Stimulated activated CD8-positive, alpha-beta memory T cell treated with anti-CD3 and anti-CD28 coated beads, Interleukin-2, amount 100 ng/mL, for 1 hour (primary cell): ENCODE measurements at places on chromosomes 16 and 17.

GRCh38 chr17:48247038-48247437, 139.5 kb downstream of the SNX11 start:
- DNase-seq: no peak

GRCh38 chr17:11705111-11705510, 106.8 kb downstream of the DNAH9 start:
- DNase-seq: no peak

DNA sequence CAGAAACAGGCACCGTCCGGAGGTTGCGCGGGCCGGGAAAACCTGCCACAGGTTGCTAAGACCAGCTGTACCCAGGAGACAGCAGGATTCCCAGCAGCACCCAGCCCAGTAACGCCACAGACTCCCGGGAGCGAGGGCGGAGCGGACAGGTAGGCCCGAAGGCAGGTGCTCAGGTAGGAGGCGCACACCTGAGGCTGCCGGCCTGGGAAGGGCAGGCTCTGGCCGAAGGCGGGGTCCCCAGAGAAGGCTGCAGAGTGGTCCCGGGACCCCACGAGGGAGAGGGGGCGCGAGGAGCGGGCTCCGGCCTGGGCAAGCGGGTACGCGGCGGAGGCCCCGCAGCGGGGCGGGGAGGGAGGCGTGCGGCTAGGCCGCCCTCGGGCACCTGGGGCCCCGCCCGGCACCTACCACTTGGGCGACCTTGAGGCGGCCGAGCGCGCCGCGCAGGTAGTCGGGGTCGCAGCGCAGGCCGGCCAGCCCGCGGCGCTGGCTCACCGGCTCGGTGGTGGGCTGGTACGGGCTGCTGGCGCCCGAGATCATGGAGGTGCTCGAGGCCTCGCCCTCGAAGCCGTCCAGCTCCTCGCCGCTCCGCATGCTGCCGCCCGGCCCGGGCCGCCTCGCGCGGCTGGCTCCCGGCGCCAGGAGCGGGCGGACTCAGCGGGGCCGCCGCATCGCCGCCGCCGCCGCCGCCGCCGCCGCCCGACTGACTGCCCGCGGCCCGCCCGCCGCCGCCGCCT, 441 bp downstream of the CMTM4 start:
- no peak for DNase-seq

- DNase-seq: no peak
These were observed 125.5 kb upstream of the CACNG3 start for GRCh38 chr16:24130494-24131085.

GRCh38 chr16:65118871-65119270, 3.0 kb downstream of the CDH11 start:
- no peak for DNase-seq

- no peak for DNase-seq
These were observed 55.0 kb upstream of the ZNF469 start for GRCh38 chr16:88327561-88328312.

DNA sequence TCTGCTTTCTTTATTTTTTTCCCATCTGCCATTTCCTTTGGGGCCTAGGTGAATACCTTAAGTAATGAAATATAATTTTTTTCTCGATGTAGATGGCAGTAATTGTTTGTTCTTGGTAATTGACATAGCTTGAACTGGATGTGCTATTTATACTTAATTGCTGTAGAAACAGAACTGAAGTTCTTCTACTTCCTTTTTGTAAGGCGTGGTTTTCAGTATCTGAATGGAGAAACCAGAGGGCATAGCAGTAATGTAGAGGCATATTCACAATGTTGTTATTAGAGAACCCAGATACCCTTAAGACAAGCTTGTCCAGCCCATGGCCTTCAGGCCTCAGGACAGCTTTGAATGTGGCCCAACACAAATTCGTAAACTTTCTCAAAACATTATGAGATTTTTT, 16.4 kb downstream of the ATP6V0A1 start:
- no peak for DNase-seq

- DNase-seq: no peak
These were observed 12.8 kb downstream of the SMIM5 start for GRCh38 chr17:75645889-75646637.

DNA sequence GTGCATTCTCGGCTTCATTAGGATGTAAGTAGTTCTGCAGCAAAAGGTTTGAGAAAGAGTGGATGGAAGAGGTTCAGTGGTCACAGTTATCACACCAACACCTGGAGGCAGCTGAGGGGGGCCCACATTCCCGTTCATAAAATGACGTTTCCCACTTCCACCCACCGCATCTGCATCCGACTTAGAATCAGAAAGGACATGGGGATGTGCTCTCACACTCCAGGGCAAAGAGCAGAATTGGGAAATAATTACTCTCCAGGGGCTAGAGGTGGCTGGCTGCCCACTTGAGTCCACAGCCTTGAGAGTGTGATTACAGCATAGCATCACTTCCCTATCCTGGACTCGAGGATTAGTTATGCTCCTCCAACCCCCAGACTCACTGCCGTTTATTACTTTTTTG, 122.0 kb downstream of the CPPED1 start:
- DNase-seq: no peak

DNA sequence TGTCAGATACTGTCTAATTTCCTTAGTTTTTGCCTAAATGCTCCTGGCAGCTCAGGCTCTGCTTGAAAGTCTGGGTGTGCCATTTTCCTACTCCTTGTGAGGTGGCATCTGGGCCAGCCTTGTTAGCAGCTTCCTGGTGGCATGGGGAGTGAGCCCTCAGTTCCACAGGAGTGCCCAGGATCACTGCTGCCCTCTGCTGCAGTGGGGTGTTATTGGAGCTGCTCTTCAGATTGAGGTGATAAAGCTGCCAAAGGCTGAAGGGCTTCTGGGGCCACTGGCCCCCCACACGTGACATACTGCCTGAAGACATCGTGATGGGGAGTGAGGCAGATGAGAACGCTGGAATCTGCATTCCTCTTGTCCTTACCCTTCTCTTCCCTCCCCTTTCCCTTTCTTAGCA, 27.4 kb downstream of the CEP95 start:
- DNase-seq: no peak

- no peak for DNase-seq
These were observed 126.0 kb upstream of the CDC42EP4 start for GRCh38 chr17:73437826-73438225.

- DNase-seq: no peak
These were observed 693 bp upstream of the HOXB4 start for GRCh38 chr17:48578616-48579470.

GRCh38 chr17:59899099-59899498, 6.2 kb downstream of the RPS6KB1 start:
- no peak for DNase-seq

DNA sequence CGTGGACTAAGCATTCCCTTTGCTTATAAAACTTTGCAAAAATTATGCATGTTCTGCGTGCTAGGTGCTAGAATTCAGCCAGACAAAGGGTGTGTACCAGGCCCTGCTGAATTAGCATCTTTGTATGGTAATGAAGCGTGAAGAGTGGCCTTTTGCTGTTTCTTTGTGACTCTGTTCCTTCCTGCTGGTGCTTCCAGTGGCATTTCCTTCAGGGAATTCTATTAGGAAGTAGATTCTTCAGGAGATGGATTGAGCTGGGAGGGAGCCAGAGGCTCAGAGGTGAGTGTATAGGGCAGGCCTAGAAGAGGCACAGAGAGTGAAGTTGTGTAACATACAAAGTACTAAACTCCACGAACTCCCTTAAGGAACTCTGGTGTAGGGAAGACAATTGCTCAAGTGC, 73.9 kb upstream of the ASIC2 start:
- no peak for DNase-seq

GRCh38 chr16:56300242-56300623, 108.9 kb downstream of the GNAO1 start:
- DNase-seq: no peak

GRCh38 chr17:6548578-6549330, 7.6 kb downstream of the PITPNM3 start:
- DNase-seq: no peak

GRCh38 chr17:2697611-2698162, 13.9 kb downstream of the CLUH start:
- DNase-seq: no peak

- no peak for DNase-seq
These were observed 102.7 kb upstream of the HLF start for GRCh38 chr17:55161935-55162555.

- DNase-seq: no peak
These were observed 1.3 kb downstream of the RILP start for GRCh38 chr17:1648173-1648962.

DNA sequence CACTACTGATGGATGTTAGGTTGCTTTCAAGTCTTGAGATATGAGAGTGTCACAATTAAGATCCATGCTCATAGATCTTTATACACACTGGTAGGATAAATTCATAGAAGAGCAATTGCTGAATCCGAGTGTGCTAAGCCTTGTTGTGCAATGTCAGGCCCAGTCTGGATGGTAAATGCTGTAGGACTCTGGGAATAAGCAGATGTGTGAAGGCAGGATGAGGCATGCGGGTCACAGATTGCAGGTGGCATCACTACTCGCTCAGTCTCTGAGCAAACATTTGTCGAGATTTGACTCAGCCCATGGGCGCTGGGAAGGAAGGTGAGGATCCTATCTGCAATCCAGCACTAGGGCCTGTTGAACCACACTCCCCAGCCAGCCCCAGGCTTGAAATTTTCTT, 40.7 kb downstream of the TMEM186 start:
- DNase-seq: no peak

- no peak for DNase-seq
These were observed 2.8 kb downstream of the KRT10 start for GRCh38 chr17:40819528-40820125.

DNA sequence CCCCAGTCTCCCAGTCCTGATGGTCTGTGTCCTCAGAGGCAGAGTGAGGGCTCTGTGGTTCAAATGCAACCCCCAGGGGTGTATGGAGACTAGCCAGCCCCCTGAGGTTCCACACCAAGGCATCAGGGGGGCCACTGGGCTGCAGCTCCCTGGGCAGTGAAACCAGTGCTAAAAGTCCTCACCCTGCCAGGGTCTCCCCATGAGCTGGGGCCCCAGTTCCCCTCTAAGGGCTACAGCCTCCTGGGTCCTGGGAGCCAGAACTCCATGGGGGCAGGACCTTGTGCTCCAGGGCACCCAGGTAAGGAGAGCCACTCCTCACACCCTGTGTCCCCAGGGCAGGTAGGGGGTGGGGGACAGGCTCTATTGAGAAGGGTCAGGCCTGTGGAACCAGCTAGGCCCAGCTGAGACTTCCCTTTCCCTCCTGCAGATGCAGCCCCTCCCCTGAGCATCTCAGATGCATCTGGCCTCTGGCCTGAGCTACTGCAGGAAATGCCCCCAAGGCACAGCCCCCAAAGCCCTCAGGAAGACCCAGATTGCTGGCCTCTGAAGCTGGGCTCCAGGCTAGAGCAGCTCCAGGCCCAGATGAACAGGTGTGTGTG, 6.4 kb upstream of the DCAF7 start:
- no peak for DNase-seq

GRCh38 chr16:29154088-29154487, 169.2 kb downstream of the LAT start:
- no peak for DNase-seq

- peak; percentile 29 for DNase-seq
These were observed 72.2 kb downstream of the ZNF778 start for GRCh38 chr16:89289428-89290395.

DNA sequence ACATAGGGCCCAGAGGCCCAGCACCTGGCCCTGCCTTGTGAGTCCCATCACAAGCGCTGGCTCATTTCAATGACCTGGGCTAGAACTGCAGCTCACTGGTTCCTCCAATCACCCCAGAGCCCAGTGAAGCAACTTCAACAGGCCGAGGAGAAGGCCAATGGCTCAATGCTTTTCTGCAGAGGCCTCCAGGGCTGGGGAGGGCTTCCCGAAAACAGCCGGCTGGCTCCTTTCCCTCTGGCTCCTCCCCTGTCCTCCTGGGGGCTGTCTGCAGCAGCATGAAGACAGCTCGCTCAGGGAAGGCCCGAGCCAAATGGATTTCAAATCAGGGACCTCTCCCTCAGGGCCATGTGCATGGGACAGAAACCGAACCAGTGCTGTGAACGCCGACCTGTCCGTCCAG, 121.6 kb downstream of the ZNF423 start:
- no peak for DNase-seq

DNA sequence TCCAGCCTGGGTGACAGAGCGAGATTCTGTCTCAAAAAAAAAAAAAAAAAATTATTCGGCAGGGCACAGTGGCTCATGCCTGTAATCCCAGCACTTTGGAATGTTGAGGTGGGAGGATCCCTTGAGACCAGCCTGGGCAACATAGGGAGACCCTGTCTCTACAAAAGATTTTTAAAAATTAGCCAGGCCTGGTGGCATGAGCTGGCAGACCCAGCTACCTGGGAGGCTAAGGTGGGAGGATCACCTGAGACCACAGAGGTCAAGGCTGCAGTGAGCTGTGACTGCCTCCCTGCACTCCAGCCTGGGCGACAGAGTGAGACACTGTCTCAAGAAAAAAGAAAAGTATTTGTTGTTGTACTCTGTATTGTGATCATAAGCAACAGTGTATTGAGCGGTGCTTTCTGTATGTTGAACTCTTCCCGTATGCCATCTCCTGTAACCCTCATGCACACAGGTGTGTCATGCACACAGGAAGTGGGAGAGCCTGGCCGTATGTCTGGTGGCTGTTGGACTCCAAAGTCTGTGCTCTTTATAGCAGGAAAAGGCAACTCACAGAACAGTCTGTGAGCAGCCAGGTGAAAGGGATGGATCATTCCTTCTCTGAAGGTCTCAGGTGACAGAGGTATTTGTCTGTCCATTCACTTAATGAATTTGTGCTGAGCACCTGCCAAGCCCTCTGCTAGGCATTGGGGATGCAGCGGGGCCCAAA, 17.1 kb downstream of the CDH1 start:
- DNase-seq: no peak

DNA sequence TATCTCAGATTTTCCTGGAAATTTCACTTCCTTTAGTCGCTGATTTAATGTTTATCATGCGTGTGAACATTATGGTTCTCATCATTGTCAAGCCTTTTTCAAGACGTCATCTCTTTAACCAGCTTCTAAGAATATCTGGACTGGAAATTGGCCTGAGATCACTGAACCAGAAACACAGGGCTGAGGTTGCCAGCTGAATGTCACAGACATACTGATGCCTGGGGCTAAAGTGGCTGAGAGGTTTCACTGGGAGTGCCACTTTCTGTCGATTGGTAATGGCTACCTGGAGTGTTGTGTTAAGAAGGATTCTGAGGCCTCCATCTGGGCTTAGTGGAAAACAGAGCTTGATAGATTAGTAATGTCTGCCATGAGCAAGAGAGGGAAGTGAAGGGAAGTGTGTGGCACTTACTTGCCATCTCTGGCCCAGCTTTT, 54.2 kb downstream of the CRISPLD2 start:
- DNase-seq: no peak

- DNase-seq: no peak
These were observed 4.2 kb downstream of the SOCS3 start for GRCh38 chr17:78355701-78356100.

- no peak for DNase-seq
These were observed 136.6 kb upstream of the RPH3AL start for GRCh38 chr17:488993-489757.

GRCh38 chr17:2393954-2394749, 6.7 kb downstream of the MNT start:
- no peak for DNase-seq

GRCh38 chr17:44115585-44116415, 7.6 kb downstream of the HDAC5 start:
- DNase-seq: no peak

DNA sequence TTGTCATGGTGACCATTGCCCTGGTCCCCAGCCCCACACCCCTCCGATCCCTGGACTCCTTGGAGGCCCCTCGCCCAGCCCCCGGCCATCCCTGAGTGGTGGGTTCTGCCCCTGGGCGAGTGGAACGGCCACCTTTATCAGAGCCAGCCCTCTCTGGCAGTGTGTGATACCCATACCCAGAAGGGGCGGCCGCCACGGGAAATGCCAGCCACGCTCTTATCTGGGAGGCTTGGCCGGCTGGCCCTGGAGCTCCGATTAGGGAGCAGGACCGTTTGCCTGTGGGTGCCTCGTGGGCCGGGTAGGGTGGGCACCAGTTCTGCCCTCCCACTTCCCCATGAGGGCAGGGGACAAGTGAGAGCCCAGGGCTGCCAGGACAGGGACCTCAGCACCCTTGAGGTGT, 58.3 kb upstream of the ZC3H18 start:
- no peak for DNase-seq
